ENCODE measurements at places on chromosomes 1 and 21.
A peak's percentile ranks its signal among the peaks of the same experiment; 100 is the strongest.

DNA sequence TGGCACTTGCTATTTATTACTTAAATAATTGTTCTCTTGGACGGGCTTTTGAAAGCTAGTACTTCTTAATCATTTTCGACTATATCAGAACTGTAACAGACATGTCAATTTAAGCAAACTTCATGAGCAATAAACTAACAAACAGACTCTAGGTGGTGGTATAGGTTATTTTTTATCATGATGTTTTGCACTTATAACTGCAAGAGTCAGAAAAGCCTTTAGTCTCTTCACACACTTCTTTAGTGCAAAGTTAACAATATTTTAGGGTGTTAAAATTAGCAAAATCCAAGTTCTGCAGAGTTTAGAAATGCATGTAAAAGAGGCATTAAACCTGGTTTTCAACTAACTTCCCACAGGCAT is 2.2 kb downstream of the NRIP1 start:
- DNase-seq = no peak

DNA sequence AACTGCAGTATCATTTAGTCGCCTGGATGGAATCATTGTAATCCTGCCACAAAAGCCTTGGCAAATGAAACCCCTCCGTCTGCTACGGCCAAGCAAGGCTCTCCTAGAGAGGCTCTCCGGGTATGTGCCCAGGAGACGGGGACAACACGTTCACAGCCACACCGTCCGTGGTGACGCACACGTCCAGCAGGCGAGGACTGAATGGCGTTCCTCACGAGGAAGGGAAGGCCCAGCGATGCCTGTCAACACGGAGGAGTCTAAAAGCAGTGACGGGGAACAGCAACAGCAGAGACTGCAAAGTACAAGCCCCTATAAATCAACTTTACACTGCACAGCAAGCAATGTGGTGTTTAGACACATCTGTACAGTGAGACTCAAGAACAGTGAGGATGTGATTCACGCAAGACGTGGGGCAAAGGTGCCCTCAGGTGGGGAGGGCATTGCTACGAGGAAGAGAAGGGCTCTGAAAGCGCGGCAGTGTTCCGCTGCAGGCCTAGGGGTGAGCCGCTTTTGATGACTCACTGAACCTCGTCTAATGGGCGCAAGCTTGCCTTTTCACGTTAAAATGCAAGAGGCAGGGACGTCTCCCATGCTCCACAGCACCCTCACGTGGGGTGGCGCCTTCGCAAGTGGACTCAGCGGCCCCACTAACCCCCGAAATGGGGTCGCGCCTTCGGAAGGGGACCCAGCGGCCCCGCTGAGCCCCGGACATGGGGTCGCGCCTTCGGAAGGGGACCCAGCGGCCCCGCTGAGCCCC is 6.8 kb downstream of the WRAP73 start:
- no peak for DNase-seq

DNA sequence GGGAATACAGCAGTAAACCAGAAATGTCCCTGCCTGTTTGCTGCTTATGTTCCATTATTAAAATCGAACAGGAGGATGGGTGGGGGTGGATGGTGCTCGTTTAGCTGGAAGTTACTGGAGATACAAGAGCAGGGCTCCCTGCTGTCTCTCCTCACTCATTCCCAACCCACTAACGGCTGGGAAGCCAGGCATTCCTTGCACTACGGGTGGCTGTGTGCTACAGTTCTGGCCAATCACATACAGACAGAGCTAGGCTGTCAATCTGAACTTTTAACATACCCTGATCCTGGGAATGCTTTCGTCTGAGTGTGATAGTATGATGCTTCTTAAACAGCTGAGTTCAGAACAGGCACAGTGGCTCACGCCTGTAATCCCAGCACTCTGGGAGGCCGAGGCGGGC is 7.0 kb downstream of the SIPA1L2 start:
- DNase-seq = no peak

GRCh38 chr21:39353295-39353694 is 4.4 kb upstream of the HMGN1 start:
- DNase-seq = no peak

DNA sequence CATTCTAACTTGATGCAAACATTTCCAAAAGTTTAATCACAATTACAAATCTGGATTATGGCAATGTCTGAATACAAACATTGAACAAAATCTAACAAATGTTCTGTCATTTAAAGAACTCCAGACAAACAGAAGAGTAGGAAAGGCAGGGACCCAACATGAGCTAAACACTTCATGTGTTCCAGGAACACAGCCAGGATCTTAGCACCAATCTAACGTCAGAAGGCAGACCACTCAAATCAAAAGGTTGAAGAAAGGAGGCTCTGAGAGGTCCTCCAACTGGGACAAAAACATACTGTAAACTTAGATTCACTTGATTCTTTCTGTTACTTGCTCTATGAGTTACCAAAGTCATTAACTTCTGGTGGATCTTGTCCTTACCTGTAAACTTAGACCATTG is 374.0 kb downstream of the NEGR1 start:
- DNase-seq = peak; percentile 2

DNA sequence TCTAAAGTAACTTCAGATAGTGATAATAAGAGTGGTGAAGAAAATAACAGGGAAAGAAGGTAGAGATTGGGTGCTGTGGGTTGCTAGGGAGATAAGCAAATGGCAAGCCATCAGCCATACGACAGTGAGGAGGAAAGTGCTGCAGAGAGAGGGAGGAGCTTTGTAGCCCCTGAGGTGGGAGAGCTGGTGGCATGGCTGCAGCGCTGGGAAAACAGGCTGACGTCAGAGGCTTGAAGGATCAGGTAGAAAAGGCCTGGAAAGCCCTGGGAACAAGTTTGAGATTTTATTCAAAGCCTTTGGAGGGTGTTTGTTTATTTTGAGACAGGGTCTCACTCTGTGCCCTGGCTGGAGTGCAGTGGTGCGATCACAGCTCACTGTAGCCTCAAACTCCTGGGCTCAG is 109.5 kb downstream of the NMNAT2 start:
- DNase-seq = no peak

DNA sequence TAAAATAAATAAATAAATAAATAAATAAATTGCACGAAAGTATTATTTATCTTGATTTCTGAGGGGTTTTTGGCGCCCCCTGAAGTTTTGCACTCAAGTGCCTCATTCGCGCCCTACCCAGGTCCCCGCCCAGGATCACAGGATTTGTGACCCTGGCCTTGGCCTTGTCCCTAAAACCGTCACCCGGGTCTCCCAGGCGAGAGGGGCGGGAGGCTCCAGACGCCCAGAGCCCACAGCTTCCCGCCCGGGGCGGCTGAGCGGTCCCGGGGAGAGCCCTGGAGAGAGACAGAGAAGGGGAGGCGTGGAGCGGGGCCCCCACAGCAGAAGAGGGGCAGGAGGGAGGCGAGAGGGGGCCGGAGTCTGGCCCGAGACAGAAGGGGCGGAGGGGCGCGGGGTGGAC is 91.8 kb upstream of the CASZ1 start:
- DNase-seq = no peak

- no peak for DNase-seq
Observed at GRCh38 chr1:38293567-38293966, 247.0 kb upstream of the POU3F1 start.

DNA sequence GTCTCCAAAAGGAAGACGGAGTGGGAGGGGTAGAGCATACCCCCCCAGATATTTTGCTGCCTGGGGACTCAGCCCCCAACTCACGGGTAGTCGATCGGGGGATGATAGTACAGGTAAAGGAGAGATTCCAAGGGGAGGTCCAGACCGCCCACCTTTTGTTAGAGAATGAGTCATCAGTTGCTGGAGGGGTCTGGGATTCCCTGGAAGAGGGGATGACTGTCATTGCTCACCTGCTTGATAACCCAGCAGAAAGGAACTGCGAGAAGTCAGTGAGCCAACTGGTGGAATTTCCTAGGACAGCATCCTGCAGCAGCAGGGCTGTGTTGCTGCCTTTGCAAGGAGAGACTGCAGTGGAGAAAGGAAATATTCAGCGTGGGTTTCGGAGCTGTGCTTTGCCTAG is 64.4 kb downstream of the MACF1 start:
- DNase-seq = no peak

DNA sequence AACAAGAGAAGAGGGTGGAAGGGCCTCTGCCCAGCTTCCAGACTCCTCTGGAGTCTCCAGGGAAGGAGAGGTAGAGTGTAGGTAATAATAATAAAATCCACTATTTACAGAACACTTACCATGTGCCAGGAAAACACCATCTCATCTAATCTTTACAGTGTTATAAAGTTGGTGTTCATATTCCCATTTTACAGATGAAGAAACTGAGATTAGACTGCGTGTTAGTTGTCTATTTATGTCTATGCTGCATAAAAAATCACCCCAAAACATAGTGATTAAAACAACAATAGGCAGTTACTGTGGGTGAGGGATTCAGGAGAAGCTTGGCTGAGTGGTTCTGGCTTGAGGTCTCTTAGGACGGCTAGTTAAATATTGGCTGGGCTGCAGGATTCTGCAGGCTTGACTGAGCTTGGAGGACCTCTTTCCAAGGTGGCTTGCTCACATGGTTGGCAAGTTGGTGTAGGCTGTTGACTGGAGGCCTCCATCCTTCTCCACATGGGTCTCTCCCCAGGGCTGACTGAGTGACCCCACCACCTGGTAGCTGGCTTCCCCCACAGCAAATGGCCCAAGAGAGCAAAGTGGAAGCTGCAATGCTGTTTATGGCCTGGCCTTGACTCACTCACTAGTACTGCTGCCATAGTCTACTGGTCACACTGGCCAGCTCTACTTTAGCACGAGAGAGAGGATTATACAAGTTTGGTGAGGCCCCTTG is 6.5 kb upstream of the ALX3 start:
- no peak for DNase-seq

DNA sequence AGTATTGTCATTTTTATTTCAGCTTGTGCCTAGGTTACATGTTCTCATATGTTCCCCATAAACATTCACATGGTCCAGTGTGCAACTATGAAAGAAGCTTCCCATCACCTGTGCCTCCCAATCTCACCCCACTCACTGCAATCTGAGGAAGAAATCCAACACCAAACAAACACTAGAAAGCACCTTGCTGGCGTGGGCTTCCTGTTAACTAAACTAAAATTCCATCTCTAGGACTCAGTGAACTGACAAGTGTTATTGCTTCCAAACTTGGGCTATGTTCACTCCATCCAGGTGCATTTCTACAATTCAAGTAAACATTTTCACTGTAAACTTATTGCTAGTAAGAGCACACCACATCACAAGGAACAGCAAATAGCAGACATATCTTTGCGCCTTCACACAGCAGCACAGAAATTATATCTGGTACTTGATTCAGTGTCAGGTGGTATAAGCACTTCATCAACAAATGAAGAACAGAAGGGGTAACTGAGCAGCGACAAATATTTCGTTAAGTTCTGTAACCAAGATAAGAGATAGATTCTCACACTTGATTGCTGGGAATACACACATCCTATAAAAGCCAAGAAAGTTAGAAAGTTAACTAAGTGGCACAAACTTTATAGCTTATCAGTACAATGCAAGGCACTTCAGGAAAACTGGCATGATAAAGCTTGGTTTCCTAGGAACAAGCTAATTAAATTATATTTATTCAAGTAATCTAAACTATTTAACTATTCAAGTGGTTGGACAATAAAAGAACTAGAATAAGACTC is 8.9 kb upstream of the KCNJ15 start:
- no peak for DNase-seq

DNA sequence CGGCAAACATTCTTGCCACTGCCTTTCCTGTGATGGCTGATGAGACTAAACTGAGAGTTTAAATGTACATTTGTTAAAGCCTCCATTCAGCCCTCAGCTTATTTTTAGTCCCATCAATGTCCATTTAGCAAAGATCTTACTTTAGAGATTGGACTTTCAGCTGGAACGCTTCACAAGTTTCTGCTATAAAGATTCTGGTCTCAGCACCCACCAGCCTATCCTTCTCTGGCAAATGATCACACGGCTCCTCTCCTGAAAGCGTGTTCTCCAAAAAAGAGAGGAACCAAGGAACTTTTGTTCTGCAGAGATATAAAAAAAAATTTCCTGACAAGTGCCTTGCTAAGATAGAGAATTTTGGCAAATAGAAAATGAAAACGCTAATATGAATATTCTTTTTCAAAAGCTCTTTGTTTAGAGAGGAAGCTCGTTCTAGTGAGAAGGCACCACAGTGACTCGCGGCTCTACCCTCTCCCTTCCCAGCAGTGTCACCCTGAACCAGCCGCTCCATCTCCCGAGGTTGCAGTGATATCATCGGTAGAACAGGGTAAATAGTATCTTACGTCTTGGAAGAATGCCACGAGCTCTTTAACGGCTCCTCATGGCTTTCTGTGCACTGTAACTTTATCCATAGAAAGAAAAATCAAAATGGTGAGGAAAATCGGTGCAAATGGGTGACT is 200.2 kb downstream of the APP start:
- DNase-seq = no peak

DNA sequence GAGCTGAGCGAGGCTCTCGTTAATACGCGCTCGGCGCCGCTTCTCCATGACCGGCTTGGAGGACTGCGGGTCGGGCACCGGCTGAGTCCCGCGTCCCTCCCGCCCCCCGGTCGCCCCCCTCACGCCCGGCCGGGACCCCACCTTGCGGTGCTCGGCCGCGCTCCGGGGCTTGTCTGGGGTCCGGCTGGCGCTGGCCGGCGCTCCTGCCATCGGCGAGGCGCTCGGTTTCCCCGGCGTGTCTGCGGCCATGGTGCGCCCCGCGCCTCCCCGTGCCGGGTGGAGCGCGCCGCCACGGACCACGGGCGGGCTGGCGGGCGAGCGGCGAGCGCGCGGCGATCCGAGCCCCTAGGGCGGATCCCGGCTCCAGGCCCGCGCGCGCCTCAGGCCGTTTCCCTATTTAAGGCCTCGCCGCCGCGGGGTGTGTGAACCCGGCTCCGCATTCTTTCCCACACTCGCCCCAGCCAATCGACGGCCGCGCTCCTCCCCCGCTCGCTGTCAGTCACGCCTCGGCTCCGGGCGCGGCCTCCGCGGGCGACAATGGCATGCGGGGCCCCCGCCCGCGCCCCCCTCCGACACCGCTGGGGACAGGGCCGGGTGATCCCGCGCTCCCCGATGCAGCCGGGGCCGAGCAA is at the start of gene HES4:
HES4 (minus strand) TSS at position 373 of the 632 bp plus-strand sequence; CDS start at position 249, 124 bp downstream.
- DNase-seq = peak; percentile 93

DNA sequence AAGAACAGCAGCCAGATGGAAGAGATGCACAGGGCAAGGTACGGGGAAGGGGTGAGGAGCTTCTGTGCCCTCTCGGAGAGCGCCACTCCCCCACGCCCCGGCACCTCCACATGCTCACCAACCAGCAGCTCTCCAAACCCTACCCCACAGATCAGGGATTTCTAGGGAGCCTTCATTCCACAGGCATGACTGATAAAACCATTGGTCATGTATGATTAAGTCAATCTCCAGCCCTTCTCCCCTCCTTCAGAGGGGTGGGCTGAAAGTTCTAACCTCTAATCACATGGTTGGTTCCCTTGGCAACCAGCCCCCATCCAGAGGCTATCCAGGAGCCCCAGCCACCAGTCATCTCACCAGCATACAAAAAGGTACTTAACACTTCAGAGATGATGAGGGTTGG is 144.7 kb downstream of the TGFBR3 start:
- no peak for DNase-seq

GRCh38 chr1:205978676-205979075 is 24.5 kb downstream of the RAB7B start:
- DNase-seq = no peak

GRCh38 chr1:180921891-180922630 is 9.4 kb downstream of the KIAA1614 start:
- no peak for DNase-seq

GRCh38 chr1:76377247-76377646 is 302.7 kb downstream of the ST6GALNAC3 start:
- DNase-seq = no peak

- DNase-seq = no peak
Observed at GRCh38 chr1:16246961-16247360, 10.0 kb upstream of the CPLANE2 start.
